COR-L47 (cell line): ENCODE measurements at places on chromosomes 3 and 15.

GRCh38 chr3:156742401-156742800 is 68.0 kb downstream of the TIPARP start:
- DNase-seq: no peak

- no peak for DNase-seq
These were observed 31.0 kb downstream of the NR2F2 start for GRCh38 chr15:96361309-96362010.

- DNase-seq: no peak
These were observed 25.5 kb upstream of the CSPG4 start for GRCh38 chr15:75738014-75738646.

GRCh38 chr15:56886932-56887781 is 31.3 kb upstream of the TCF12 start:
- DNase-seq: peak; percentile 96
